ENCODE measurements at places on chromosomes 13 and 19.

DNA sequence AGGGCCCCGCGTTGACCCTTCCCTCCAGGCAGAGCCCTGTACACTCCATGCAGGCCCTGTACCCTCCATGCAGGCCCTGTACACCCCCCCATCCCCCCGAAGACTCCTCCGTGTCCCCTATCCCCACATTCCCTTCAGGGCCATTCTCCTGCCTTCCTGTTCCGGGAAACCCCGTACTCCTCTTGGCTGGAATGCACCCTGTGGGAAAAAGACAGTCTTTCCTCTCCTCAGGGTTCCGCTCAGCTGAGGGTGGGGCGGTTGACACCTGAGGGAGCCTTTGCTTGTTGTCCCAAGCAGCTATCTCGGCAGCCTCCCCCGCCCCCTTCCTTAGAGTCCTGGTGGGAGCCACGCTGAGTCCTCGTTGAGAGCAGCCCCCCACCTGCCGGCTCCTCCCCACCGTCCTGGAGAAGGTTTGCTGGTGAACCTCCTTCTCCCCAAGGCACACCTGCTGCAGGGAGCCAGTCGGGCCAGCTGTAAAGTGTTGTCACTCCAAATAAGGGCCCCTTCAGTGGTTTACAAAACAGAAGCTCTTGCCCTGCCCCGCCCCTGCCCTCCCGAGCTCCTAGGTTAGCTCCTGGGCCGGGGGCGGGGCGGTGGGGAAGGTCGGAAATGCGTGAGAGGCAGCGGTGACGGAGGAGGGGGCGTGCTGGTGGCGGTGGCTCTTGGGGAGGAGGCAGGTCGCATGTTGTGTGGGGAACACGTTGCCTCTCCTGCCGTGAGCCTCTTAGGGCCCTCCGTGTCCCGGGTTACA is 1.5 kb downstream of the GNA11 start:
- peak; percentile 60 for DNase-seq

GRCh38 chr13:32060401-32060878 is 28.9 kb downstream of the FRY start:
- DNase-seq = no peak

DNA sequence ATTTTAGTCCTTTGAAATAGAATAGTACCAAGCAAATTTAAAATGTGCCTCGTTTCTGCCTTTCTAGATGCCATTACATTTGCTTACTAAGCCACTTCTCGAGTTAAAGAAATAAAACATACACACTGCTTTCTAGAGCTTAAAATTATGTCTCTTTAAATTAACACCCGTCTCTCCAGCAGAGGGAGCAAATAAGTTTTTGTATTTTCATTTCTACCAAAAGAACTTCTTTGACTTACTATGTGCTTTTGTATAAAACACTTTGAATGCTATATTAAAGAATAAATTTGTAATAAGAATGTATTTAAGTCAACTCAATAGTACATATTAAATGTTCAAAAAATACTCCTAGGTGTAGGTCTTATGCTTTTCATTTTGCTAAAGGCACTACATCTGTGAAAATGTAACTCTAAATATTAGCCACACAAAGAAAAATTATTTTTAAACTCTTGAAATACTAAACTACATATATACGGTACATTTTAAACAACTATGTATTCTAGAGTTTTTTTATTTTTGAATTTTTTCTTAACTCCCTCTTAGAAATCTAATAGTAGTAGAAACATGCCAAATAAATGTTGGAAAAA is 269.3 kb upstream of the MIR17HG start:
- no peak for DNase-seq

DNA sequence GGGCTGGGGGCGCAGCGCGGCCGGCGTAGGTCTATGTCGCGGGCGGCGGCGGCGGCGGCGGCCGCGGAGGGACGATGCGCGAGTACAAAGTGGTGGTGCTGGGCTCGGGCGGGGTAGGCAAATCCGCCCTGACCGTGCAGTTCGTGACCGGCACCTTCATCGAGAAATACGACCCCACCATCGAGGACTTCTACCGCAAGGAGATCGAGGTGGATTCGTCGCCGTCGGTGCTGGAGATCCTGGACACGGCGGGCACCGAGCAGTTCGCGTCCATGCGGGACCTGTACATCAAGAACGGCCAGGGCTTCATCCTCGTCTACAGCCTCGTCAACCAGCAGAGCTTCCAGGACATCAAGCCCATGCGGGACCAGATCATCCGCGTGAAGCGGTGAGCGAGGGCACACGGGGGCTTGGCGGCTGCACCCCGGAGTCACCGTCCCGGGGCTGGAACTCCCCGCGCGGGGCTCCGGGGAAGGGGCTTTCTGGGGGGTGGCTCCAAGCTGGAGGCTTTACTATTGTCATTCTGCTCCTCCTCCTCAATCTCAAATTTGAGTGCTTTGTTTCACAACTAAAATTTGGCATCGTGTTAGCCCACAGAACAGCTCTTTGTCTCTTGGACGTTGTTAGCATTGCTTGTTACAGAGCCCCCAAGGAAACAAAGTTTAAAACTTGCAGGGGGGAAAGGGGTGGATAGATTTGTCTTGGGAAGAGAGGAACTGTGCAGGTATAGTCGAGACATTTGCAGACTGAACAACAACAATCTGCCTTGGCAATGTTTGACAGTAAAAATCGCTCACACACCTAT is 630 bp downstream of the RAP2A start:
- peak; percentile 15 for DNase-seq

GRCh38 chr19:52094526-52095130 is 937 bp downstream of the ZNF841 start:
- DNase-seq = no peak

- no peak for DNase-seq
Observed at GRCh38 chr13:48654511-48654910, 782 bp downstream of the CYSLTR2 start.

DNA sequence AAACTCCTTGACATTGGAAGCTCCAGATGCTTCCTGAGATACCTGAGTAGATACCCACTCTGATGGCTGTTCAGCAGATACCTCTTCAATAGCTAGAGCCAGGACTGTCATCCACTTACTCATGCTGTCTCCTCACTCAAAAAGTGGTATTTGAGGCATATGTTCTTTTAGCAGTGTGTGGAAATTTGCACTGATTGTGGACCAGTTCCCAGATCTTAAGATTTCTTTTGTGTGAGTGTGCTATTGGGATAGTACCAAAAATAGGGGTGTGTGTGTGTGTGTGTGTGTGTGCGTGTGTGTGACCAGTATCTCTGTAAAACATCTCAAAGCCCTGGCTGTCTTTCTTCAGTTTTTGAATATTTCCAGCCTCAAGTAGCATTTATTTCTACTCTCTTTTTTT is 108.3 kb downstream of the SLITRK5 start:
- DNase-seq = no peak

- DNase-seq = no peak
Observed at GRCh38 chr13:22090106-22090505, 419.2 kb downstream of the FGF9 start.

GRCh38 chr19:32349051-32349450 is 3.6 kb downstream of the ZNF507 start:
- DNase-seq = no peak

DNA sequence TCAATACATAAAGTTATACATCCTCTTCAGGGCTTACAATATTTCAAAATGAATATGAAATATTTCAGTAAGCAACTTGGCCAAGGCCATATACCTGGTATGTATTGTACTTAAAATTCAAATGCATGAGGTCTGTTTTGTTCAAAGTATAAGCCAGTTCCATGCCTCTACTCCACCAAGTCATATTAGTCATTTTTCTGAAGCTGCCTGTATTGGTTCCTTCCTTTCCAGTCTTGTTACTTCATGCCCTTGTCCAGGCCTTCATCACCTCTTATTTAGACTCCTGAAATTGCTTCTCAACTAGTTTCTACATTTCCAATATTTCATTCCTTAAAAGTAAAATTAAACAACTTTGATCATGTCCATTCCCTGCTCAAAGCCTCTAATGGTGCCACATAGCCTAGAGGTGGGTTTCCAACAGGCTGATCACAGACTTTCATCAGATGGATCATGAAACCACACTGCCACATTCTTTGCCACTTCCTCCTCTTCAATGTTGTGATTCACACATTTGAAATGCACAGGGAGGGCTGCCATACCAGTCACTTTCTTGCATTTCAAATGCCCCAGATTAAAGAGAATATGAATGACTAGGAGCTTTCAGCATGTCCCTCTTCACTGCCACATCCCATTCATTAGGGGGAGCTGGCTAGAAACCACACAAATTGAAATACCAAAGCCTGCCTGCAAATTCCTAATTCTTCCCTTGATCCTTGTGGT is 424.1 kb upstream of the DACH1 start:
- DNase-seq = no peak

DNA sequence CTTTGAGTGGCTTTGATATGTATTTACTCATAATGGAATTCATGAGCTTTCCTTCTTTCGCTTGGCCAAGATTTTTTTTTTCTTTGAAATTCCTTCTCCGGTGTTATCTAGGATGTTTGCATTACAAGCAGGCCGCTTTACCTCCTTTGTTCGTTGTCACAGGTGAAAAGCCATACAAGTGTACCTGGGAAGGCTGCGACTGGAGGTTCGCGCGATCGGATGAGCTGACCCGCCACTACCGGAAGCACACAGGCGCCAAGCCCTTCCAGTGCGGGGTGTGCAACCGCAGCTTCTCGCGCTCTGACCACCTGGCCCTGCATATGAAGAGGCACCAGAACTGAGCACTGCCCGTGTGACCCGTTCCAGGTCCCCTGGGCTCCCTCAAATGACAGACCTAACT is 16.7 kb downstream of the KLF5 start:
- no peak for DNase-seq

DNA sequence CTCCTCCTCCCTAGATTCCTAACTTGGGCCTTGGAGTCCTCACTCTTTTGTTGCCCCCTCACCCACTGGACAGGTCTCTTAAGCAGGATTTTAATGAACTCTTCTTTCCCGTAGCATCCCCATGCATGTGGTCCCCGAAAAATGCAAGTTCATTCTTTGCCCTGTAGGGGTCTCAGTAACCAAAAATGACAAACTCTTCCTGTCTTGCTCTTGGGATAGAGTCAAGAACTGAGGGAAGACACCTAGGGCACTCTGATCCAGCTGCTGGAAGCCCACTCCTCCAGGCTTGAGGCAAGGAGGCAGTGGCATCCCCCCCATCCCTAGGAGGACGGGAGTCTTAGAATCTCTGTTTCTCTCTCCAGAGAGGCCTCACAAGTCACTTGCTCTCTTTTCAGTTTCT is 987.0 kb downstream of the DIAPH3 start:
- DNase-seq = no peak

GRCh38 chr19:51386882-51387520 is 773 bp downstream of the LIM2 start:
- DNase-seq = no peak

GRCh38 chr13:46572752-46573431 is 19.9 kb downstream of the LRCH1 start:
- DNase-seq = no peak

- DNase-seq = no peak
Observed at GRCh38 chr19:4389511-4390016, 10.8 kb downstream of the SH3GL1 start.

GRCh38 chr13:82947191-82947621 is 935.1 kb downstream of the SLITRK1 start:
- no peak for DNase-seq

DNA sequence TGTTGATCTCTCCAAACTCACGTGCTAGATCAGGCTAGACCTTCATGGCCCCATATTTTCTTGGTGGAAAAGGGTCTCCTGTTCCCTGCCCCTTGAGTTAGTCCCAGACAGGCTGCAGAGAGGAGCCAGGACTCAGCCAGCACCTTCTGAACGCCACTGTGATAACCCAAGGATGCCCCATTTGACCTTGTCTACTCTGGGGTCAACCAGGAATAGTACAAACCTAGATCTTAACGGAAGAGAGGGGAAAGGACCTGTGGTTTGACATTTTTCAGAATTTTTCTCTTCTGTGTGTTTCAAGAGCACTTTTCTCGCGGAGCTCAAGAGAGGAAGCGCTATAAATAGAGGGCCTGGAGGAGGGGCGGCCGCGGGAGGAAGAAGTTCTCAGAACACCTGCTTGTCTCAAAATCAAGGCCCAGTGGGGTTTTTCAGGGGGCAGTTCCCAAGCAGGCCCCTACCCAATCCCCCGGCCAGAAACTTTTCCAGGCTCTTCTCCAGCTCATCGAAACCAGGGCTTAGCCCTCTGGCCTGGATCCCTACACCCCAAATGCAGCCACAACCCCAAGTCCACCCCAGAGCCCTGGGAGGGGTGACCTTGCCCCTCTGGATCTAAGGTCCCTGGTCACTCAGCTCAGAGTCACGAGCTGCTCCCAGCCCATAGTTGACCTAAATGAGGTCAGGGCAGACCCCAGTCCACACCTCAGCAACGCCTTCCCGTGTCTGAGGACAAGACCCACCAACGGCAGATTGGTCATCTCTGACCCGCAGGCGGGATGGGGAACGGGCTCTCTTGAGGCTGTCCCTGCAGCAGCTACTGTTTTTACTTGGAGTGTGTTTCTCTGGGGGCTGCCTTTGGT is 75.6 kb upstream of the TM9SF2 start:
- peak; percentile 53 for DNase-seq

GRCh38 chr19:38993271-38993670 is 17.7 kb upstream of the FBXO17 start:
- DNase-seq = no peak

DNA sequence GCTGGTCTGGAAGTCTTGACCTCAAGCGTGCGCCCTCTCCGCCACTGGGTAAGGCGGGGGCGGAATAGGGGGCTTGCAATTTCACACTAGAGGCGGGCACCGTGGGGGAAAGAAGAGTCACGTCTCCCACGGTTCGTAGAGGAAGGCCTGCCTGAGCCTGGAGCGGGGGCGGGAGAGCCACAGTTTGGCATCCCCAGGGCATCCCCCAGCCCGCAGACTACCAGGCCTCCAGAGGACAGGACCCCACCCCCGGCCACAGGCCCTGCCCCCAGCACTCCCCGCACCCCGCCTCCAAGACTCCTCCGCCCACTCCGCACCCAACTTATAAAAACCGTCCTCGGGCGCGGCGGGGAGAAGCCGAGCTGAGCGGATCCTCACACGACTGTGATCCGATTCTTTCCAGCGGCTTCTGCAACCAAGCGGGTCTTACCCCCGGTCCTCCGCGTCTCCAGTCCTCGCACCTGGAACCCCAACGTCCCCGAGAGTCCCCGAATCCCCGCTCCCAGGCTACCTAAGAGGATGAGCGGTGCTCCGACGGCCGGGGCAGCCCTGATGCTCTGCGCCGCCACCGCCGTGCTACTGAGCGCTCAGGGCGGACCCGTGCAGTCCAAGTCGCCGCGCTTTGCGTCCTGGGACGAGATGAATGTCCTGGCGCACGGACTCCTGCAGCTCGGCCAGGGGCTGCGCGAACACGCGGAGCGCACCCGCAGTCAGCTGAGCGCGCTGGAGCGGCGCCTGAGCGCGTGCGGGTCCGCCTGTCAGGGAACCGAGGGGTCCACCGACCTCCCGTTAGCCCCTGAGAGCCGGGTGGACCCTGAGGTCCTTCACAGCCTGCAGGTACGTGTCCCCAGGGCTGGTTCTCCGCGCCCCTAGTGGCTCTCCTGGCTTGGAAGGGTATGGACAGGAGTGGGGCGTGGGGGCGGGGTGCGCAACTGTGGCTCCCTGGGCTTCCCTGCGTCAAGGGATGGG is at the start of gene ANGPTL4:
TSS of gene ANGPTL4 (plus strand) at position 353 of the 969 bp plus-strand sequence. CDS start at position 520, 167 bp downstream.
- peak; percentile 52 for DNase-seq

GRCh38 chr13:65292488-65292901 is 1937.6 kb downstream of the PCDH9 start:
- DNase-seq = no peak

GRCh38 chr19:19445911-19446361 is 40.5 kb downstream of the GATAD2A start:
- no peak for DNase-seq

GRCh38 chr19:38247734-38248268 is 8.4 kb downstream of the PPP1R14A start:
- no peak for DNase-seq
